Left kidney (tissue), 8 donors: ENCODE measurements at places on chromosomes 3 and 15.

DNA sequence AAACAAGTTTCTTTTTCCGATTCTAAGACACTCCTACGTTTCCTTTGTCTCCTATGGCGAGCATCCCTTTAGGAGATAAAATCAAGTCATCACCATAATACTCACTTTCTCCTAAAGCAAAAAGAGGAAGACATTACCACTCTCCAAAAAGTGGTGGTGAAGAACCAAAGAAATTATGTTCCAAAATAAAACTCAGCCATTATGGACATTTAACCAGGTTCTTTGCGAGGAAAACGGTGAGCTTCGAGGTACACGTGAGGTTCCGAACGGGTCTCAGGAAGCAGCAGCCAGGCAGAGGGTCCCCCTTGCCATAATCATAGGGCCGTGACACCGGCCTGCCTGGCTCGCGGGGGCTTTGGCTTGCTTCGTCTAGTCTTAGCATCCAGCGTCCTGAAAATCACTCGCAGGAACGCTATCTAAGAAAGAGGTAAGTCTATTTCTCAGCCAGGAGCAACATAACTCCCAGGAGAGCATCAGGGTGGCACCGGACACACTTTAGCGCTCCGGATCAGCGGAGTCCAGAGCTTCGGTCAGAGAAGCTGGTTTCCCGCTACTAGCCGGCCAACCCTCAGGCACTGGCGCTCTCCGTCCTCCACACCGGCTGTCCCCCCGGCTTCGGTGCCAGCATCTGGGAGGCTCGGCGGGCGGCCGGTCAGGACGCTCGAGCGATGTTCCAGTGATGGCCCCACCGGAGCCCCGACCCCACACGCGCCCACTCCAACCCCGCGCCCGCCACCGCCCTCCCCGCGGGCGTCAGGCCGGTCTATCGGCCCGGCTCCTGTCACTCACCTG, 581 bp downstream of the IP6K1 start:
- no peak for DNase-seq

- no peak for DNase-seq
Measured at GRCh38 chr3:13866041-13866965, 13.6 kb downstream of the WNT7A start.

GRCh38 chr15:92745845-92746271, 90.3 kb upstream of the FAM174B start:
- no peak for DNase-seq

DNA sequence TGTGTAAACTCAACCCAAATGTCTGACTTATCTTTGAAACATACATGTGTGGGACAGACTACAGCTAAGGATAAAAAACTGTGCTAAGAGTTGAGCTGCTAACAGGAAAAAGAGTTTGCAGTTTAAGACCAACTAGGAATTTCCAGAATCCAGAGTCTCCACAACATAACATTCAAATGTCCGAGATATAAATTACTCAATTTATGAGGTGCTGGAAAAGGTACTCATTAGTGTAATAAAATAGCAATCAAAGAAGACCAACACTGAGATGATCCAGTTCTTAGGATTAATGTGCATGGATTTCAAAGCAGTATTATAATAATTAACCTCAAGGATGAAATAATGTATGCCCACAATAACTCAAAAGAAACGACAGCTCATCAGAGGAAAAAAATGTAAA, 426.5 kb upstream of the KCNMB2 start:
- no peak for DNase-seq

DNA sequence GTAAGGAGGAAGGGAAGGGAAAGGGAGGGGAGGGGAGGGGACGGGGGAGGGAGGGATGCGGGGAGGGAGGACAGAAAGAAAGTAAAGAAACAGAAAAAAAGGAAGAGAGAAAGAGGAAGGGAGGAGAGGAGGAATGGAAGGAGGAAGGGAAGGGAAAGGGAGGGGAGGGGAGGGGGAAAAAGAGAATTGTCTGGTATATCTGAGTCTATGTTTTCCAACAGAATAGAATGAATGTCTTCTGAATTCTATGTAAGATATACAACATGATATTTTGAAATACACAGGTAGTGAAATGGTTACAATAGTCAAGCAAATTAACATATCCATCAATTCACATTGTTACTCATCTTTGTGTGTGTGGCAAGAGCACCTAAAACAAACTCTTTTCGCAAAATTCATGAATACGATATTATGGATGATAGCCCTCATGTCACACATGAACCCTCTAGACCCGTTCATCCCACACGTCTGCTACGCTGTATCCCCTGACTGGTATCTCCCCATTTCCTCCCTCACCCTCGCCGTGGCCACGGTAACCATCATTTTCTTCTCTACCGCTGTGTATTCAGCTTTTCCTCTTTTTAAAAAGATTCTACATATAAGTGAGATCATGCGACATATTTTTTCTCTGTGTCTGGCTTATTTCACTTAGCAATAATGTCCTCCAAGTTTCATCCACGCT, 168.9 kb downstream of the XXYLT1 start:
- DNase-seq, result no peak

DNA sequence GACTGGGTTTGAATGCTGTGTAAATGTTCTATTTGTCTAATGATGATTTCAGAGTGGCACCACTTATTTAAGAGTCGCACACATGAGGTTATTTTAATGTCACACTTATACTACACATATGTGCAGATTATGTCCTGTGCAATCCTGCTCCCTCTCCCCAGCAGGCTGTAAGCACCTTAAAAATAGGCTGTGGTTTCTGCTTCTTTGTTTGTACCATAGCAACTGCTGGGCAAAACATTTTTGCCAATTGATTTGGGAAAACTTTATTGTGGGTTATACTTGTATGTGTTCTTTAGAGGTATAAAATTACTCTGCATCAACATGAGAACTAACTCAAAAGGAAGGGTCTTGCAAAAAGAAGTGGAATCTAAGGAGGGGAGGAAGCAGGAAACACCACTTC, 318.5 kb downstream of the NTRK3 start:
- no peak for DNase-seq

DNA sequence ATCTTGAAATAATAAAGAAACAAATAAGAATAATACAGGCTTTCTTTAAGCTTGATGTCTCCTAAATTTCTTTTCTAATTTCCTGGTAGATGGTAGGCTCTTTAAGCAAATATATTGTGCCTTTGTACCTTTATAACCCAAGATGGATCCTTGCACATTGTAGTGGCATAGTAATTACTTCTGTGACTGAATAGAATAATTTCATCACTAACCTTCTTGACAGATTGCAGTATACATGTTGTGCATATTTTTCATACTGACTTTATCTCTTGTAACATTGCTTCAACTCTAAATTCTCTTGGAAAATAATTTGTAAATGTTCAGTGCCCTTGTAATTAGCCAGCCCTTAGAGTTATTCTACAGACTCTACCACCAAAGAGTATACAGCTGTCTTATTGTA, 1433.8 kb upstream of the GBE1 start:
- no peak for DNase-seq

DNA sequence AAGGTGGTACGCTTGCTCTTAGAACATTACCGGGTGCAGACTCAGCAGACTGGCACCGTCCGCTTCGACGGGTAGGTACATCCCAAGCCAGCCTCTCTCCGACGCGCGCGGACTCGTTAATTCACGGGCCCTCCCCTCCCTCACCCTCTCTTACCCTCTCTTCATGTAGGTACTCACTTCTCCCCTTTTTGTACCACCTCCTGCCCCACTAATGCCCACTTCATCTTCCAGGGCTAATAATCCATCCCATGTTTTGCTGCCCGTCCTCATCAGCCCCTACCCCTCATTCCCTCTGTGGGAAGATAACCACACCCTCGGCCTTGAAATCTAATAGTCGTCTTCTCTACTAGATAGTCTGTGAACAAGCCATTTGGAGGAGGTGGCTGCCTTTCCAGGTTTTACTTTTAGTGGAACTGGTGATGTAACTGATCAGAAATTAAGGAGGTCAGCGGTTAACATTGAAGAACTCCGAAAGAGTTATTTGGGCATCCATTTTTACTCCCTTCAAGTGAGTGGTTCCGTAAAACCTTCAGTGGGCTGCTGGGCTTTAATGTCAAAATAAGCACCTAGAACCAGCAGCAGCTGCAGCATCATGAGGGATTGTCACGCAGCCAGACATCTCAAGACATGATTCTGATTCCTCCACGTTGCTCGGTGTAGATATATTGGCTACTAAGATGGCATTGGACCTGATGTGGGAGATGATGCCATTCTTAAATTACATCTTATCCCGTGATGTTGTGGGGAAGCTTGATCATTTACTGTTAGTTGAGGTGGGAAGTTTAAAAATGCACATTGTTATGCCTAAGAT, 1.3 kb downstream of the FEM1B start:
- DNase-seq, result peak; percentile 54

DNA sequence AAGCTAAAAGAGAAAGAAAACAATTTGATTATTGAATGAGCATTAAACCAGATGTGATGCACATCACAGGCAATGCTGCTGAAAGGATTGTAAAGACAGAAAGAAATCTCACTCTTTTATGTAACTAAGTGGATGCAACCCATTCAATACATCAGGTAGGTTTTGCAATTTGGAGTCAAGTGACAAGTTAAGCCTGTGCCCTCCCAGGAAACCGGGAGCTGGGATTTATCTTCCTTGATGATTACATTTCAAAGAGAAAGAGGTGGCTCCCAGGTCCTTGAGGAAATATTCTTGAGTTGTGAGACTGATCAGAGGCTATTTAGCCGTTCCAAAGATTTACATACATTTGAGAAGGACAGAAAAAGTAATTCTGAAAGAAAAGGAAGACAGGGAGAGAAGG, 219.0 kb upstream of the PROK2 start:
- no peak for DNase-seq

- DNase-seq, result no peak
Measured at GRCh38 chr15:96408591-96409183, 78.2 kb downstream of the NR2F2 start.

GRCh38 chr3:177057768-177058167, 139.5 kb downstream of the TBL1XR1 start:
- no peak for DNase-seq

- DNase-seq, result no peak
Measured at GRCh38 chr3:170778240-170779217, 91.5 kb downstream of the RPL22L1 start.

DNA sequence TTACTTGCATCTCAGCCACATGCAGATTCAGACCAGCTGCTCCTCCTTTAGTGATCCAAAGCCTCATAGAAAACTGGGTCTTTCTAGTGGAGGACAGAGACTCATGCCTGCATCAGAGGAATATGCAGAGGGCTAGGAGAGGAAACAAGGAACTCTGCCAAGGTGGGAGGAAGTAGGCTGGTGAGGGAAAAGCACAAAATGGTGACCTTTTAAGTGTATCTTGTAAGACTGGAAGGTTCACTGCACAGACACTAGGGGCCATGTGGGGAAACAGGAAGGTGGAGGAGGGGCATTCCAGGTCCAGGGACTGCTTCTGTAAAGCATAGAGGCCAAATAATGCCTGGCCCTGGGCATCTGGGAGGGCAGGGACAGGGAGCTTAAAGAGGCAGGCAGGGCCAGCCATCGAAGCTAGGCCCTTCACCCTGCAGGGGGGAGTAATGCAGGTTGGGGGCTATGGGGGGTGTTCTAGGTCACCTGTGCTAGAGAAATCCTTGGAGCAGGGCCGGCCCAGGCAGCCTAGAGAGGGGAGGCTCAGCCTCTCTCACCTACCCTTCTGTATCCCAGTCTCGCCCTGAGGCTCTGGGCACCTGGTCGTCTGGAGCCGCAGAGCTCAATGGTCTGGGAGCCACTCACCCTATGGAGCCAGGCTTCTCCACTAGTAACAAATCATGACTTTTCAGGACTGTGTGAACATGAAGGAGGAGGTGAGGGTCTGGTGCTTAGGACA, 117.7 kb downstream of the DNAJB8 start:
- no peak for DNase-seq

DNA sequence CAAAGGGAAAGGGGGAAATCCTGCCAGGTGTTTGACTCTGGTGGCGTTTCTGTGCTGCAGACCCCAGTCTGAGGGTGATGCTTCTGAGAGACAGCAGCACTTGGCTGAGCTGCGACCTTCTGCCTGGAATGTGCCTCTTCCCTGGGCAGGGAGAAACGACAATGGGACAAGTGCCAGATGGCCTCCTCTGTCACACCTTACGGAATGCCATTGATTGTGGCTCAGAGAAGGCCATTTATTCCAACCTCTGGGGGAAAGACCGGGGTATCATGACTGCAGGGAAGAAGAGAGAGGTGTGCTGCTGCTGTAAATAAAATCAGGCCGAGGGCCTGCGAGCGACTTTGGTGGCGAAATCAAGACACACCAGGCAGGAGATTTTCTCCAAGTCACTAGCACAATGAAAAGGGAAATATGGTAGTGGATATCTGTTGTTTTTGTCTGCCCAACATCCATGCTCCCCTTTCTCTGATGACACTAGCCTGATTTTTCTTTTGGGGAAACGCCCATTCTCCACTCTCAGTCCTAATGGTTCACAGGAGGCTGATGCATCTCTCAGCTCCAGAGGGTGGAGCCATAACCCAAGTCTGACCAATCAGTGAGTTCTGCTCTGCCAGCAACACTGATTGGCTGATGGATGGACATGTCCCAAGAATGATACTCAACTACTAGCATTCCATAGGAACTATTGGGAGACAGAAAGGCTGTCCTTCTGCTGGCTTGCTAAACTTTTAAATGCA, 336.1 kb downstream of the FOXP1 start:
- DNase-seq, result no peak

DNA sequence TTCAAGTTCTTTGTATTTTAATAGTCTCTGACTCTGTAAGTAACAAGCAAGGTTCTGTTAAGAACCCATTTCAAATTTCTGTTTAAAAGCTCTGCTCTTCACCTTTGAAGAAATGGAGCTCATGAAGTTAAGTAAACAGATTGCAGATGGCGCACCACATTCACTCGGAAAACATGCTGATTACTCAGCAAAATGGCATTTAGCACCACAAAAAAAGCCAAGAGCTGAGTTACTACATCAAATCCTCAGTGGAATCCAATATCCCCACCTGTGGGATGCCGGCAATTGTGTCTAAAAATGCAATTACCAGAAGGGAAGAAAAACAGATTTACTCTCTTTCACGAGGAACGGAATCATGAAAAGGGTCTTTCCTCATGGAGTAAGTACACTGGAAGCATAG, 758.0 kb downstream of the NTRK3 start:
- no peak for DNase-seq

DNA sequence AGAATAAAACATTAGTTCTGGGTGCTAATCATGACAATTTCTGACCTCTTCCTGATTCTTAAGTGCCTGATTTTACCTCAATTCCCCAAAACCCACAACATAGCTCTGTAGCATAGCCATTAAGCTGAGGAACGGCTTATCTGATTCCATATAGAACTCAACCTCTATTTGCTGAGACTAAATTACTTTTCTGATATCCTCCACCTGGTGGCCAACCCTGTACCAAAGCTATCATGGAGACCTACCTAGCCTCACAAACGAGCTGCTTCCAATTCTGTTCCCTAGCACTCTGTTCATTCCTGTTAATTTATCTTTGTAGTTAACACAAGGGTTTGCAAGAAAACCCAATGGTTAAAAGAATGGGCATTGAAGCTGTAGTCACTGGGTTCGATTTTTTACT, 245.2 kb downstream of the PLOD2 start:
- no peak for DNase-seq

DNA sequence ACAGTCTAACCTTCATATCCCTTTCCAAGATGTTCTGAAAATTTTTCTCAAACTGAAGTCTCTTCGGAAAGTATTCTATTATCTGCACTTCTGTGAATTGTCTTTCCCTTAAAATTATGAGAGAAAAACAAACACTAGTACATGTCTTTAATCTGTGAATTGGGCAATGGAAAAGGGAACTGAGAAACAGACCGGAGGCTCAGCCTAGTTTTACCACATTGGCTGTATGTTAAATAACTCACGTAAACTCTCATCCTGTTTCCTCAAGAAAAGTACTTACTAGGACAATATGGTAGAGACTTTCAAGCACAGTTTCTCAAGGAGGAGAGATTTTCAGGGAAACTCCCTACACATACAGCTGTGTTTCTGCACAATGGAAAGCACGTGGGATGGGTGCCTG, 982.2 kb upstream of the SEMA6D start:
- no peak for DNase-seq
